ENCODE measurements at places on chromosomes 7 and 10.

GRCh38 chr10:70804421-70804808 is 11.3 kb upstream of the SGPL1 start:
- DNase-seq, result no peak

GRCh38 chr7:116497708-116498107 is 1.8 kb upstream of the CAV2 start:
- no peak for DNase-seq

- DNase-seq, result no peak
Measured at GRCh38 chr7:133365917-133366316, 113.0 kb downstream of the EXOC4 start.

- DNase-seq, result no peak
Measured at GRCh38 chr10:14477408-14477710, 146.6 kb upstream of the FRMD4A start.

GRCh38 chr7:23713285-23714149 is 3.5 kb downstream of the STK31 start:
- DNase-seq, result no peak

DNA sequence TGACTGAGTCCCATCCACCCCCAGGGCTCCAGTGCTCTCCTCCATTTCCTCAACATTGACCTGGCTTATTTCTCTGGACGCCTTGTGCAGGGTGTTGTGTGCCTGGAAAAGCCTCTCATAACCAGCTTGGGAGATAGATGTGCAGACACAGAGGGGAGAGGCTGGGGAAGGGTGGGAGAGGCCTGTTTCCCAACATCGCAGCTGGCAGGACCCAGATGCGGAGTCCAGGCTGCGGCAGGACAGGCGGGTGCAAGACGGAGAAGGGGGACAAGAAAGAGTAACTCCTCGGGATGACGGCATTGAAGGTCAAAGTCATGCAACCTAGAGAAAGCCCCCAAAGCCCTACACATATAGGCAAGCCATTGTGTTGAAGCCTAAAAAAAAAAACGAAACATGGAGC is 54.1 kb upstream of the ANTXRL start:
- DNase-seq, result no peak

DNA sequence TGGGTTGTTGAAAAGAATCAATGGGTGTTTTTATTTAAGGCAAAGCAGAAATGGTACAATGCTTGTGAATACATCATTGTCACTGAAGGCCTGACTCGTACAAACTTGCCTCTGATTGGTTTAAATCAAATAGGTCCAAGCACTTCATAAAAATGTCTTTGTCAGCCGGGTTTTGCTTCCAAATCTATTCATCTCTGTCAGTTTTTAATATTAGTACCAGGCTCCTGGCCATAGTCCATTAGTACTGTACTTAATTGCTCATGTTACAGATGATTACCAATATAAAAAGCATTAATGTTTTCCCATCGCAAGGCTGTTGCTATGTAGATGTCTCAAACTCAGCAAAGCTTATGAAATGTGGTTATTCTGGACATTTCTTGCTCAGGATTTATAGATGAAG is 171.9 kb downstream of the ARID5B start:
- DNase-seq, result no peak

DNA sequence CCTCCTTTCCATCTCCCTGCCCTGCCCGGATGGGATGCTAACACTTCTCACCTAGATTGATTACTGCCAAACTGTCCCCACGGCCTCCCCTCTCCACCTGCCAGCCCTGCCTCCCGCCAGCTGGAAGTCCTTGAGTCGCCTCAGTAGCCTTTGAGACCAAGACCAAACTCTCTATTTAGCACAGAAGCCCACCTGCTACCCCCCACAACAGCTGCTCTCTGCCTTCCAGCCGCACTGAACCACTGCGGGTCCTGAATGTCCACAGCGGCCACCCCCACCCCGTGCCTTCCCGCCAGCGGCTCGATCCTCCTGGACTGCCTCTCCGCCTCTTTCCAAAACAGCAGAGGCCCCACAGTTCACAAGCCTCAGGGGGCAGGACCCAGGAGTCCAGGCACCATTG is 39.0 kb downstream of the FKBP6 start:
- DNase-seq, result no peak

DNA sequence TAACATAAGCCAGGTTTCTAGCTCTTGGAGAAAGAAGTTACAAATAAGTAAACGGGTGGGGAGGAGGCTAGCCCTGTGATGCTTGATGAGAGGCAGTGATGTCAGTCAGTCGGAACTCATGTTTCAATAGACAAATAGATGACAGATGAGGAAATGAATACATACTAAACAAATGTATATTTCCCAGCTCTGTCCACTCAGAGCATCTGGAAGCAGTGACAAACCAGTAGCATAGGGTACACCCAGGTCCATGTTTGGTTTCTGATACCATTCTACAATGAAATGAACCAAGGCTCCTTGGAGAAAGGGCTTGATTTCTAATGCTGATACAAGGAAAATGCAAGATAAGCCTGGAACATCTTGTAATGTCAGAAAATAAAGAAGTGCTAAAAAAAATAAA is 30.6 kb downstream of the PODXL start:
- DNase-seq, result no peak

DNA sequence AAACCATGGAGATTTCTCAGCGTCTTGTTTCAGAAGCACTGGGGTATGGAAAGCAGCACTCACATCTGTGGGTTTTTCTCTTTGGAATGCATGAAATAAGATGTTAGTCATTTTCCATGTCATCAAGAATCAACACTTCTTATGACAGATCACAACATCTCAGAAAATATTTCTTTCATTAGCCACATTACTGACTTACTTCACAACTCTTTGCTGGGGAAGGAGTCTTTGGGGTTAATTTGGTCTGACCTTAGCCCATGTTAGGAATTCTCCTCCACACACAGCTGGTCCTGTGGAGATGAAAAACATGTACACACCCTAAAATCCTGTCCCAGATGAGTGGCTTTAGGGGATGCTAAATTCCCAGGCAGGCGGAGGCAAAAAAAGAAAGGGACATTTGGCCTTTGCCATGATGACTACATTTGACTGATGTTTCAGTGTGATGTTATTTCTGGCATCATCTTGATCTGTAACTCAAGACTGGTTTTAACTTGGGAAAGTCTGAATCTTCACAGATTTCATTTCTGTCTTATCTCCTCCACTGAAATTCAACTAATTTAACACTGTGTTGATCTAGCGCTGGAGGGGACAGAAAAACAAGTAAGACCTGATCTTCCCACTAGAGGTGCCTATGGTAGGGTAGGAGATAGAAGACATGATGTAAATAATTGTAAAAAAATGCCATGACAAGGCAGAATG is 363.2 kb downstream of the PRPF18 start:
- DNase-seq, result no peak

- no peak for DNase-seq
Measured at GRCh38 chr7:2811476-2812113, 32.5 kb downstream of the GNA12 start.

GRCh38 chr7:8190119-8190895 is 71.7 kb downstream of the ICA1 start:
- peak; percentile 35 for DNase-seq
